Hematopoietic multipotent progenitor cell treated with erythropoietin and hydrocortisone succinate and interleukin-3 and kit ligand, for 15 days (in vitro differentiated cells): ENCODE measurements at places on chromosomes 2 and 18.

- no peak for DNase-seq
These were observed 8.1 kb downstream of the KYNU start for GRCh38 chr2:142885543-142885942.

DNA sequence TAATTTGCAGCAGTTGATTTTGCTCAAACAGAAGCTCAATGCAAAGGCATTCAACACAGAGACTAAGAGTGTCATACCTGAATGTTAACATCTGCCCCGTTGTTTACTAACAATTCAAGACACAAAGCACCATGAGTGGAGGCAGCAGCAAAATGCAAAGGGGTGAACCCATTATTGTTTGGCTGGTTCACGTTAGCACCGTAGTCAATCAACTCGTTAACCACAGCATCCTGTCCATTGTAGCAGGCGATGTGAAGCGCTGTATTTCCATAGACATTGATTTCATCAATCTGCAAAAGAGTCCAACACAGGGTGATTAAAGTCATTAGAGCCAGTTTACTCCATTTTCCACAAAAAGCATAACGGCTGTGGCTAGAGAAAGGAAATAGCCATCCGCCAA, 189.3 kb downstream of the ANKRD44 start:
- DNase-seq = no peak

- DNase-seq = no peak
These were observed 84.7 kb upstream of the TMEM200C start for GRCh38 chr18:5979971-5980457.

- DNase-seq = no peak
These were observed 21.3 kb downstream of the FBLN7 start for GRCh38 chr2:112159454-112159921.

GRCh38 chr2:165897726-165898125, 55.9 kb downstream of the TTC21B start:
- no peak for DNase-seq

GRCh38 chr2:42933824-42934254, 141.5 kb upstream of the HAAO start:
- DNase-seq = peak; percentile 72
